ENCODE measurements at places on chromosomes 11 and 22.

DNA sequence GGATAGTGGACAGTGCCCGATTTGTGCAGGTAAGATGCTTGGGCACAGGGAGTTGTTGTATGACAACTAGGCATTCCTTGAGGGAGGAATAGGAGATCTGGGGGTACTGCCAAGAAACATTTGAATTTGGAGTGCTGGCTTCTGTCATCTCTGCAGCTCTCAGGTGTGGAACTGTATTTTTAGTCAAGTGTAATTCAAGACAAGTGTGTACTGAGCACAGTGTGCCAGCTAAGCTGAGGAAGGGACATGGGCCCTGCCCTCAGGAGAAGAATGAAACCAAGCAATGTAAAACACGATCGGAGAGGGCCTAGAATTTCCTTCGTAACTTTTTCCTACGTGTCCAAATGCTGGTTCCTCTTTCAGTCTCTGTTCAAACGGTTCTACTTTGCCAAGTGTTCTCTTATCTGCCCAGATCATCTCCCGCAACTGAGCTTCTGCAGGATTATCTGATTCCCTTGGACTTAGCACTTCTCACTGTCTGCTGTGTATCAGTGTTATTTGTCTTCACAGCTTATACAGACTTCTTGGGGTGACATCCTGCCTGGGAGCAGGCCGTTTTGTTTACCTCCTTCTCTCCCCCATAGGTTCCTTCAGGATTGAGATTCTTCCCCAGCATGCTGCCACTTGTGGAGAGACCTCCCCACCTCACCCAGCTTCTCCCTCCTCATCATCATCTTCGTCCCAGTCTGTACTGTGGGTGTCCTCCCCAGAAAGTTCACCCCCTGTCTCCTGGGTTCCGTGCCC lies 27.6 kb downstream of the ART5 start:
- DNase-seq: no peak

- no peak for DNase-seq
Measured at GRCh38 chr22:30926706-30927105, 41.9 kb downstream of the MORC2 start.

DNA sequence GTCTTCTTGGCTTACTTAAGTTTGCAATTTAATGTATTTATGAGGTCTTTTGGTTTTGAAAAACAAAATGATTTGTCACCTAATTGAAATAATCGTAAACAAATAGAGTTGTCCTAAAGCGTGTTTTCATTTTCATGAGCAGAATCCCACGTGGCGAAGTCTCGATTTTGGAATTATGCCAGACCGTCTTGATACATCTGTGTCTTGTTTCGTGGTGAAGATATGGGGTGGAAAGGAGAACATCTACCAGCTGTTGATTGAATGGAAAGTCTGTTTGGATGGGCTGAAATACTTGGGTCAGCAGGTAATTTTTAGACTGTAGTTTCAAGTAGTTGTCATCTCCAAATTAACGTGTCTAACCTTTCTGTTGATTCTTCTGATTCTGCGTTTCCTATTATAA lies 64.7 kb downstream of the UVRAG start:
- DNase-seq: no peak

- no peak for DNase-seq
Measured at GRCh38 chr11:104256525-104256924, 92.6 kb upstream of the PDGFD start.

- DNase-seq: no peak
Measured at GRCh38 chr22:17587629-17588028, 24.3 kb downstream of the SLC25A18 start.

- no peak for DNase-seq
Measured at GRCh38 chr11:512761-513595, 5.9 kb upstream of the RNH1 start.

GRCh38 chr11:61688365-61689163 lies 8.4 kb downstream of the DAGLA start:
- peak; percentile 66 for DNase-seq

DNA sequence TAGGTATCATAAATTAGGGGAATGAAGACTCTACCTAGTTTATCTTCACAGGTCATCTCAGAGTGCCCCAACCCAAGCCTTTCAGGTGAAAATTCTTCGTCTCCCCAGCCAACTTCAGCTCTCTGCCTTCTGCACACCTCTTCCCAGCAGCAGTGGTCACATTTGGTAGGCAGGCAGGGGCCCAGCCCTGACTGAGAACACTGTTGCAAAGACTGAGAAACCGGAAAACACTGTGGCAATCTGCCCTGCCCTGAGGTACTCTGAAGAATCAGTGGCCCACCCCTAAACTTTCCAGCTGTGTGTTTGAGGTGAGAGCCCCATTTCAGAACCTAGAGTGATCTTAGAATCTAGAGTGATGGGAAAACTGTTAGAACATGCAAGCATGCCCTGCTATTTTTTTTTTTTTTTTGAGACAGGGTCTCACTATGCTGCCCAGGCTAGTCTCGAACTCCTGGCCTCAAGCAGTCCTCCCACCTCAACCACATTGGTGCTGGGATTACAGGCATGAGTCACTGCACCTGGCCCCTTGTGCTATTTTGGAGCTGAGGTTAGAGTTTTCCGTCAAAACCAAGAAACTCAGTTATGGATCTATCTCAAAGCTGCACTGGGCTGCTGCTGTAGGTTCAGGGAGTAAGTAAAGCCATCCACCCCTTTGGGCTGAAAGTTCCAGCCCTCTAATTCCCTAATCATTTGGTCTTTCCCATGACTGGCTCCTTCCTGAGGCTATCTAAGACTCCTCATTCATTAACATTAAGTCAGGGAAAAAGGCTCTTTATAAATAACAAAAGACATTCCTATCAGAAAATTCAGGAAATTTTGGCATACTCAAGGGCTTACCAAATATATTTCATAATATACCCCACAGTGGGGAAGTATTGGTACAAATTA lies 1.7 kb upstream of the LDHA start:
- no peak for DNase-seq

- no peak for DNase-seq
Measured at GRCh38 chr11:110837603-110838002, 125.4 kb upstream of the ARHGAP20 start.

- no peak for DNase-seq
Measured at GRCh38 chr11:8011981-8012444, 24.9 kb downstream of the EIF3F start.

- no peak for DNase-seq
Measured at GRCh38 chr22:20203142-20203551, 52.3 kb upstream of the CCDC188 start.

- no peak for DNase-seq
Measured at GRCh38 chr11:55956521-55956920, 13.2 kb downstream of the OR10AG1 start.

DNA sequence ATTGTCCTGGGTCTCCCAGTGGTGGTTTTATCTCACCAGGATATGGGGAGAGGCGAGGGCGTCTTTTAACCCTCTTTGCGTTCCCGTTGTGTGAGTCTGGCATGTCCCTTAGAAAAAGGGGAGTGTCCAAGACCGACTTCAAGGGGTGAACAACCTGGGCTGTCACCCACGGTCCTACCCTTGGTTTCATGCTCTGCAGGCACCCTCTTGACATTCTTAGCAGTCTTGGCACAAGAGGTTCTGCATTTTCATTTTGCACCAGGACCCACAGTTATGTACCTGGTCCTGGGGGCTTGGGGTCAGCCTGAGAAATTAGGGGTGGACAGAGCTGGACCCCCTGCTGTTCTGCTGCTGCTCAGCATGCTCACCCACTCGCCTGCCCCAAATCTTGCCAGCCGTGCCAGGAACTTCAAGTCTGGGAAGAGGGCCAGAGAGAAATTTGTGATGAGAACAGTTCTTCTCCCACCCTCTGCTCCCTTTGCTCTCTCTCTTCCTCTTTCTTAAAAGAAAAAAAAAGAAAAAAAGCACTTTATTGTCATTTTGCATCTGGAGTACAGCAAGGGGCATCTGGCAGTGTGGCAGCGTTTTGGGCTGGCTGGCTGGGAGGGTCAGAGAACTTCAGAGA lies 471.2 kb downstream of the MIAT start:
- DNase-seq: no peak

- DNase-seq: no peak
Measured at GRCh38 chr22:27099946-27100722, 442.7 kb downstream of the MIAT start.

DNA sequence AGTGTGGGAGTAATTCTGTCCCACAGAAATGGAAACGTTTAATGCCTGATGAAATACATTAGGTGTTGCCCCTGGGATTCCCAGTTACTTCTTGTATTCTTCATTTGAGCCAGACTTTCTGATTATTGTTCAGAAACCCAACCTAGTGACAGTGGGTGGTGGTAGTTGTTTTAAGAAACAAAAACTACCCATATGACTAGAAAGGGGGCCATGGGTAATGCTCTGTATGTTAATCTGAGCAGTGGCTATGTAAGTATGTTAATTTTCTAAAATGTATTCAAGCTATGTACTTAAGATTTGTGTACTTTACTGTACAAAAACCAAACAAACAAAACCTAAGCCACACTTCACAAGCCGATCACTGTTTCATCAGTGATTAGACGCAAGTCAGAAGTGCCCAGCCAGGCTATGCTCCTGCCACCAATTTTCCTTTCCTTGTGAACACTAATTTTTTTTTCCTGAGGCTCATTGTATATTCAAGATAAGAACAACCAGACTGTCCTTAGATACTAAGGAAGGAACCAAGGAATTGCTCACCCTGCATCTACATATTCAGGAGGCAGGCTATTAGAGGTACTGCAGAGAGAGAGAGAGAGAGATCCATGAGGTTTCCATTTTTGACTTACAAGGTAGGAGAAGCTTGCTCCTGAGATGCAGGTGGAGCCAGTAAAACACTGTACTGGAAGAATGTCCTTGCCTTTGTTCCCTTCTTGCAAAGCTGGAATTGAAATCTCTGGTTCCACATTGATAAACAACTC lies 122.7 kb downstream of the DBX1 start:
- no peak for DNase-seq

DNA sequence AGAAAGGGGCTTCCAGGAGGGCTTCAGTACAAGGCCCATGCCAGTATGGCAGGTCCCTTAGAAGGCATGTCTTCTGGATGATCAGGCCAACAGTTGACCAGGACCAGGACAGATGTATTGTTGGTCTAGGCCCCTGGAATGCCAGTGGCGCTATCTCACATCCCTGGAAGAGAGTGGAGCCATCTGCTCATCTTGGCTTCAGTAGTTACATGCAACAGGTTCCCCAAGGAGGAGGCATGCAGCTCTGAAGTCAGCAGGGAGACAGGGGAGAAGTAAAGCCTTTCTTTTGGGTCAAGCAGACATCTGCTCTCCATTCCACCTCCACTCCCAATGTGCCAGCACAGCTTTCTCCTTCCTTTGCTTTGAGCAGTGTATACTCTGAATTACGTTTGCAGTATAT lies 244.1 kb downstream of the KIRREL3 start:
- no peak for DNase-seq

DNA sequence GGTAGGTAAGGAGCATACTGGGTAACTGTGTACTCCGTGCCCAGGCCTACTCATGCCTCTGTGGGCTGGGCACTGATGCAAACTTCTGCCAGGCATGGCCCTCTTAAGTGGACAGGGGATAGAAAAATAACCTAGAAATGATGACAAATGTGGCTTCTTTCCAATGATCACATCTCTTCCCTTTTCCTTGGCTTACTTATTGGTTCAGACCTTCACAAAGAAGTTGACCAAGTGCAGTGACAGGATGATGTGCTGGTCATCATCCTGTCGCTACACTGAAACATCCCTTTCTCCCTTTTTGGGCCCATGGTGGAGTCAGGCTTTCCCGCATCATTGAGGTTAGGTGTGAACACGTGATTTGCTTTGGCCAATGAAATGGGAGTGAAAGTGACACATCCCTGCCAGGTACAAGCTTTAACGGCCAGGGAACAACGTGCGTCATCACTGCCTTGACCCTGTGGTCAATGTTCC lies 31.8 kb upstream of the APOBEC3A start:
- no peak for DNase-seq

- no peak for DNase-seq
Measured at GRCh38 chr11:111691741-111692140, 74.4 kb downstream of the PPP2R1B start.

DNA sequence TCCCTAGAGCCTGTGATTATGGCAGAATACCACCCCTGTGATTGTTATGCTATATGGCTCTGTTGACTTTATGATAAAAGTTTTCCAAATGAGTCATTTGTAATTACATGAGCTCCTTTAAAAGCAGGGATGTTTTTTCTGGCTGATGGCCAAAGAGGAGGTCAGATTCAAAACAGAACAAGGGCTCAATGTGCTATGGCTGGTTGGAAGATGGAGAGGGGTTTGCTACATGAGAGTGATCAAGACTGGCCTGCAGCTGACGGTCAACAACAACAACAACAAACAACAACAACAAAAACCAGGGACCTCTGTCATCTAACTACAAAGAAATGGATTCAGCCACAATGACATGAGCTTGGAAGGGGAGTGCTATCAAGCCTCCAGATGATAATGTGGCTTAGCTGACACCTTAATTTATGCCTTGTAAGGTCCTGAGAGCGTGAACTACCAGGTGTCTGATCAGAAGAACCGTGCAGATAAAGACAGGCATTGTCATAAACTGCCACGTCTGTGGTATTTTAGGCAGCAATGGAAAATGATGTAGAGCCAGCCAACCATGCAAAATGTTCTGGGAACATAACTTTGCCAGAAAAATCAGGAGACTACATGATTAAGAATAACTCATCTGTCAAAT lies 47.2 kb downstream of the PIWIL3 start:
- DNase-seq: peak; percentile 41

DNA sequence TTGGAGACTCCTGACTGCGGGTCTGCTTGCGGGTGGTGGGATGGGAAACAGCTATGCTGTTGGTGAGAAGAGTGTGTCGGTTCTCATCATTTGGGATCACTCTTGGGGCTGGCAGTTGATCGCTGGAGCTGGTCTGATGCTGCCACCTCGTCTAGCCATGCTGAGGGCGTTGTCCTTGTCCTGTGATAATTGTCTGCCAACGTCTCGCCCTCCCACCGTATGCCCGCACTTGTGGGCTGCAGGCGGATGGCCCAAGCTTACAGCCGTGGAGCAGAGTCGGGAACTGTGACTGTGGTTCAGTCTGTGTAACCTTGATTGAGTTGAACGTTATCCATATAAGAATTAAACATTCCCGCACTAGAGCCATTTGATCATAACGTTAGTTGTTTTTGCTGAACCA lies 204.4 kb downstream of the TBC1D22A start:
- no peak for DNase-seq

GRCh38 chr22:38267086-38267485 lies 5.7 kb downstream of the TMEM184B start:
- no peak for DNase-seq

DNA sequence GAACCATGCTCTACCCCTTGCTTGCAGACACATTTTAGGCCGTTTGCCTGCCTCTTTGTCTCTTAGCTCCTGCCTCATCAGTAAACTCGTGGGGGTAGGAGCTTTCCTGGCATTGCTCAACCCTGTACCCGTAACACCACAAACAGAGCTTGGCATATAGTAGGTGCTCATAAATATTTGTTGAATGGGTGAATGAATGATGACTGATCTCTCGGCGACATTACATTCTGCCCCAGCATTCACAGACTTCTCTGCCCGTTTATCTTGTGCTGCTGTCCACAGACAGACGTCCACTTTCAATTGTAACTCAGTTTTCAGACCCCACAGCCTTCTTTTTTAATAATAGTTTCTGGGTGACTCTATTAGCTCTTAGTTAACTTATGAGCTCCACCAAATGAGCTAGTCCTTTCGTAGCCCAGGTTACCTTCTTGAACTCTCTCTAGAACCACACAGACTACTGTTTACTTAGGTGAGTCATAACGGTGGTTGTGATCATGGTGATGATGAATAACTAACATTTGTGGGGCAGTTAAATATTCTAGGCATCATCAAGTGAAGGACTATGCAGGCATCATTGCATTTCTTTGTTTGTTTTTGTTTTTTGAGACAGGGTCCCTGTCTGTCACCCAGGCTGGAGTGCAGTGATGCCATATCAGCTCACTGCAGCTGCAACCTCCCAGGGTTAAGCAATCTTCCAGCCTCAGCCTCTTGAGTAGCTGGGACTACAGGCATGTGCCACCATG lies 188.4 kb downstream of the ADAMTS15 start:
- DNase-seq: peak; percentile 67

- no peak for DNase-seq
Measured at GRCh38 chr22:47594836-47595521, 832.5 kb downstream of the TBC1D22A start.
